Progenitor cell of endocrine pancreas (in vitro differentiated cells): ENCODE measurements at places on chromosomes 7 and 10. TPM values are rescaled to one million over a fixed set of nuclear protein-coding genes. Genes with fewer than 3 reads are reported as not detected.

Gene HYAL4
- not detected in 2 replicates for total RNA-seq

DNA sequence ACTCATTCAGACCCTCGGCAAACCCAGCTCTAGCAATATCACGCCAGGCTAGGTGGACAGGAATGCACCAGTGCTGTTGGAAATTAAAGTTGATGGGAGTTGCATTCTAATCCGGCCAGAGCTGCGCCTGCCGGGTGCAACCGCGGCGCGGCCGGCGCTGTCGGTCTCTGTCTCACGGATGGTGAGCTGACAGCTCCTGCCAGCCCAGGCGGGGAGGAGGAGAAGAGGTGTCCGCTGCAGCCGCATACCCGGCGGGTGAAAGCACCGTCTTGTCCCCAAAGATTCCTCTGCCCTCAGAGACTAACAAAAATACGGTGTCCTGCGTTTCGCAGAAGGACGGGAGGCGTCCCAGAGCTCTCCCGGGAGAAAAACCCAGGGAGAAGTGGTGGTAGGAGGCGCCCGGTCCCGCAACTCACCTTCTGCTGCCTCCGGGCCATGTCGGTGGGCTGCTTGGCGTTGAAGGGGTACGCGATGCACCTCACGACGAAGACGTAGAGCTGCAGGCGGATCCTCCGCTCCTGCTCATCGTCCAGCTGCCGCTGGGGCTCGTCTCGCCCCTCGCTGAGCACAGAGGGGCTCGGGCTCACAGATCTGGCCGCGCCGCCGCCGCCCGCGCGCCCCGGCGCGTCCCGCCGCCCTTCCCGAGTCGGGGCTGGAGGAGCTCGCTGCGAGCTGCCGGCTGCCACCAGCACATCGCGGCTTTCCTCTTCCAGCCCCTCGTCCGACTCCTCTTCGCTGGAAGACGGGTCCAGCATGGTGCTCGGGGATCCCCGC lies 490 bp downstream of the CADPS2 start:
- peak; percentile 30 for DNase-seq

Gene GATA3
- total RNA-seq: 2.7 and 4.6 TPM in 2 replicates

DNA sequence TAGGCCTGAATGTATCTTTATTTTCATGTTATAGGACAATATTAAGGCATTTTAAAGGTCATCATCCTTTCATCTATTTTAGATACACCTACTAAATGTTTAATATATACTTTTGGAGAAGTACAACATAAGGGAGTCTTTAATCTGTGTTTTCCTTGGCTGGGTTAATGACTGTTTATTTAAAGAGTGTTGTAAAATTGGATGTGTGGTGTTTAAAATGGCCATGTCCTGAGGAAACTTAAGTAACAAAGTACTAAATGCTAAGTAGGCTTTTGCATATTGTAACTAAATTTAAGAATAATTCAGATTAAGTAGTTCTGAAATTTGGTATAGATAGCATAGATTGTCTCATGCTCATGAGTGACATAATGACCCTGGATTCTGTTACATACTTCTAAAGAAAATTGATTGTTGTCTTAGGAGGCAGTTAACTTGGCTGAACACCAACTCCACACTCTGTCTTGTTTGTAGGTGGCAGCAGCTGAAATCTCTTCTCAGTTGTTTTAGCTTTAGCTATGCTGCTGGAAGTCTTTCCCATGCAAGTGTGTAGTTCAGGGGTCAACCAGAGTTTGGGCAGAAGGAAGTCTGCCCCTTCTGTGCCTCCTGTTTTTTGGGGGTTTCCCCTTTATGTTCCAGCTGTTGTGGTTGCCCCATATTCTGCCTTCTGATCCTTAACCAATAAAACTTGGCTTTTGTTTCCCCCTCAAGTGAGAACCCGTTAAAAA lies 29.2 kb downstream of the DLD start:
- no peak for DNase-seq
